Stomach (tissue), 19 donors: ENCODE measurements at places on chromosomes 1 and 21. TPM values are rescaled to one million over a fixed set of nuclear protein-coding genes. Genes with fewer than 3 reads are reported as not detected.

KCNJ6 gene
- total RNA-seq = 0.55 TPM

GRCh38 chr1:205141236-205142101 lies 19.7 kb upstream of the RBBP5 start:
- H3K4me1 ChIP-seq = peaks cover 19% of the 10 kb centered on the region
- no peaks in the 10 kb centered on the region for H3K27me3 ChIP-seq
- H3K36me3 ChIP-seq = peaks cover 8% of the 10 kb centered on the region
- DNase-seq = peak; percentile 93

DNA sequence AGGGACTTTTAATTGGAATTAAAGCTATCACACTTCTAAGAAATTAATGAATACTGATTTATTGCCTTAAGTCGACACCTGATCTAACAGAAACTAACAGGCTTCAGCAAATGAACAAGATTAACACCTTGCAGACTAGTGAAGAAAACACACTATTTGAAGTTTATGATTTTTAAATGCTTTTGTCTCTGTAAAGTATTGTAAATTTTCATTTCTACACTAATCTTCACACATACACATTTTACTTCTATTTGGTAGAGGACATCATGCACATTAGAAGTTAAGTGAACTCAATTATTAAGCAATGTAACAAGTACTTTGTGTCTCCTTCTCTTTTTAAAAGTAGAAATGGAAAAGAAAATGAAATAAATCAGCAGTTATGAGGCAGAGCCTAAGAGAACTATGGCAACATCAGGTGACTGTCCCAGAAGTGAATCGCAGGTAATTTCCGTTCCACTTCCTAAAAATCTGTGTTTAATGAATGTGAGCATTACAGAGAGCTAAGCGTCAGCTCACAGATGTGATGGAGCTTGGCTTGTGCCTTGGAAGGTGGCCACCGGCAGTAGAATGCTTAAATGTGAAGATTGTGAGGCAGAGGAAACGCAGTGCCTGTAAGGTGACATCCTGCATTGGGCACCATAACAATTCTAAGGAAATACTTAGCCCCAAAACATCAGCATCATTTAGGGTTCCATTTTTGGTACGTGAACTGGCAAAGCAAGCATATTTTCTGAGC lies 1.2 kb downstream of the PRMT2 start:
- peaks cover 28% of the 10 kb centered on the region for H3K4me1 ChIP-seq
- H3K27ac ChIP-seq = peak overlapping the region; percentile 98
- peak; percentile 21 for DNase-seq
- H3K36me3 ChIP-seq = peaks cover 10% of the 10 kb centered on the region
- H3K4me3 ChIP-seq = peak overlapping the region; percentile 79
- no peaks in the 10 kb centered on the region for H3K27me3 ChIP-seq

S100A1 gene
- total RNA-seq = not detected

DNA sequence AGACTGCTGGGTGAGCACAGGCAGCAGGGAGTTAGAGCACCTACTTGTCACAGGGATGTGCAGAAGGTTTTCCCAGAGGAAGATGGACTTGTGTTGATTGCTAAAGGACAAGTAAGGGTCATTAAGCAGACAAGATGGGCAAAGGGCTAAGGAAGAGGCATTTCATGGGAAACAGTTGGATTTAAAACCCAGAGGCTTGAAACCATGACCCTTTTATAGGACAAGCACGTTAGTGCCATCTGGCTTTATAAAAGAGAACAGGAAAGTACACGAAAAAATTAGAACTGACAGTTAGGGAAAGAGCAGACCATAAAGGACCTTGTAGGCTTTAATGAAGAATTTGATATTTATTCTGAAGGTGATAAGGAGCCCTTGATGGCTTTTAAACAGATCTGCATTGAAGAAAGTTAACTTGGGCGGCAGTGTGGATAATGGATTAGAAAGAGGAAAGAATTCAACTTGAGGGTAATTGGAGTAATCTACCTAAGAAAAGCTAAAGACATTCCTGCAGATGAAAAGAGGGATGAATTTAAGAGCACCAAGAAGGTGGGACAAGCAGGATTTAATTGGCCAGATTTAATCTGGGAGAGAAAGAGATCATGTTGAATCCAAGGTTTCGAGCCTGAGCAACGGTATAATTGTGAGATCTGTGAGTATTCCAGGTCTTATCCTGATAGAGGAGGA lies 68.6 kb downstream of the ZC3H11B start:
- no peak for DNase-seq
- H3K27me3 ChIP-seq = no peaks in the 10 kb centered on the region
- H3K36me3 ChIP-seq = no peaks in the 10 kb centered on the region
- no peaks in the 10 kb centered on the region for H3K4me1 ChIP-seq
- no peak overlapping the region for H3K4me3 ChIP-seq

GRCh38 chr1:157540852-157541251 lies 11.5 kb downstream of the FCRL5 start:
- no peak overlapping the region for H3K4me3 ChIP-seq
- H3K36me3 ChIP-seq = no peaks in the 10 kb centered on the region
- no peak for DNase-seq
- H3K27me3 ChIP-seq = no peaks in the 10 kb centered on the region

DNA sequence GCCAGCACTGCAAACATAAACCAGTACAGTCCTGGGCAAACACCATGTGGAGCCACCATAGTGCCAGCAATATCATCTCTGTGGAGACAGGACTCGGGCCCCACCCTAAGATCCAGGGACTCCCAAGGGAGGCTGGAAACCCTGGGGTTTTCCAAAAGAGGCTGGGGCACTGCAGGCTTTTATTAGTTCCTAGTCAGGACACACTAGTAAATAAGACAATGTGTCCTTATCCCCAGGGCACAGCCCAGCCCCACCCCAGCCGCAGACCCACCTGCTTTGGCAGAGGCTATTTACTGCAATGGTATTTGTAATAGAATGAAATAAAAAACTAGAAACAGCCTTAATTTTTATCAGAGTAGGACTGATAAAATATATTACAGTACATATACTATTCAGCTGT lies 486 bp upstream of the GJB3 start:
- H3K27ac ChIP-seq = no peak overlapping the region
- no peak for DNase-seq
- peaks cover 69% of the 10 kb centered on the region for H3K27me3 ChIP-seq
- H3K4me3 ChIP-seq = no peak overlapping the region

PAX7 gene
- total RNA-seq = not detected

RPRD2 gene
- 8.1 TPM for total RNA-seq

DNA sequence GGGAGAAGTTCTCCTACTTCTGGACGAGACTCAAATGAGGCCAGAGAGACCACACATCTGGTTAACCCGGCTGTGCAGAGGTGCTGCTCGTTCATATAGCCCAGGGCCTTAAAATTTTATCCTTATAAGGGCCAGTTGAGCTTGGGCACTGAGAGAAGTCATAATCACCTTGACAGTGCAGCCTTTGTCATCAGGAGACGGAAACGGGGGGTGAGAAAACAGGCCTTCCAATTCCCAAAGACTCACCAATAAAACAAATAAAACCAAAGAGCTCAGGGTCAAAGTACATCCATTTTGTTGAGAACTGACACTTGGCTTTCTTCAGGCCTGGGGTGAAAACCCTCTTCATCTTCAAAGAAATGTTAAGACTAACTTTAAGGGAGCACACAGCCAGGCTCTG lies 167.1 kb downstream of the TGFBR3 start:
- no peaks in the 10 kb centered on the region for H3K36me3 ChIP-seq
- H3K4me3 ChIP-seq = no peak overlapping the region
- no peak for DNase-seq
- H3K27me3 ChIP-seq = no peaks in the 10 kb centered on the region
- H3K4me1 ChIP-seq = peaks cover 6% of the 10 kb centered on the region

- H3K27ac ChIP-seq = peak overlapping the region; percentile 10
- no peak for DNase-seq
- H3K27me3 ChIP-seq = no peaks in the 10 kb centered on the region
Observed at GRCh38 chr1:180131510-180131909, 23.2 kb upstream of the QSOX1 start.

EYA3 gene
- 14.5 TPM for total RNA-seq

LMX1A gene
- total RNA-seq = not detected

E2F2 gene
- 1.8 TPM for total RNA-seq

ELK4 gene
- 8.0 TPM for total RNA-seq

- H3K36me3 ChIP-seq = no peaks in the 10 kb centered on the region
- H3K27ac ChIP-seq = no peak overlapping the region
- no peak for DNase-seq
- H3K4me1 ChIP-seq = no peaks in the 10 kb centered on the region
- H3K27me3 ChIP-seq = no peaks in the 10 kb centered on the region
- H3K4me3 ChIP-seq = no peak overlapping the region
Observed at GRCh38 chr1:89927478-89927877, 67.4 kb upstream of the ZNF326 start.

DNA sequence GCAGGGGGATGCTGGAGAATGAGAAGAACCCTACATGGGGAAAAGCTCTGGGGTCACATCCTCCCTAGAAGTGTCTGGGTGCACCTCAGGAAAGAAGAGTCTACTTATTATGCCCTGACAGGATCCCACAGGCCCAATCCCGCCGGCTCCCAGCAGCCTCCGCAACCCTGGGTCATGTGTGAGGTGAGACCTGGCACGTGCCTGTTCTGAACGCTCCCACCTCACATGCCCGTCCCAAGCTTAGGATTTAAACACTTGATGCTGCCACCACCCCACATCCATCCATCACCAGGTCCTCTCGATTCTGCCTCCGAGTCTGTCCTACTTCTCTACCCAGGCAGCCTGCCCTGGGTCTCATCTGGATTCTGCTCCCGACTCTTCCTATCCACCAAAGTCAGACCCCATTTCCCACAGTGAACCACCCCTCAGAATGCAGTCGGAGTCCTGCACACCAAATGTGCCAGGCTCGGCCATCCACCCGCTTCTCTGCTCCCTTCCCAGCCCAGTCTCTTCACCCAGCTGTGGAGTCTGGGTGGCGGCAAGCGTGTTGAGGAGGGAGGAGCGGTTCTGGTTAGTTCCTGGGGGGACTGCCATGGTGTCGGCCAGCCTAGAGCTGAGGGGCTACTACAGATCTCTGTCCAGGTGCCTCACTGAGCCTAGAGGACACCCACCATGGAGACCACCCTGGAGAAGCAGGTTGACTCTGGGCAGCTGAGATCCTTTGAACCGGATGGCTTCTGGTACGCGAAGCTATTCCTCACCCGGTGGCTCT lies 23.9 kb downstream of the SLC2A1 start:
- H3K4me3 ChIP-seq = no peak overlapping the region
- peaks cover 27% of the 10 kb centered on the region for H3K36me3 ChIP-seq
- peaks cover 78% of the 10 kb centered on the region for H3K4me1 ChIP-seq
- no peaks in the 10 kb centered on the region for H3K27me3 ChIP-seq
- peak overlapping the region; percentile 24 for H3K27ac ChIP-seq

DNA sequence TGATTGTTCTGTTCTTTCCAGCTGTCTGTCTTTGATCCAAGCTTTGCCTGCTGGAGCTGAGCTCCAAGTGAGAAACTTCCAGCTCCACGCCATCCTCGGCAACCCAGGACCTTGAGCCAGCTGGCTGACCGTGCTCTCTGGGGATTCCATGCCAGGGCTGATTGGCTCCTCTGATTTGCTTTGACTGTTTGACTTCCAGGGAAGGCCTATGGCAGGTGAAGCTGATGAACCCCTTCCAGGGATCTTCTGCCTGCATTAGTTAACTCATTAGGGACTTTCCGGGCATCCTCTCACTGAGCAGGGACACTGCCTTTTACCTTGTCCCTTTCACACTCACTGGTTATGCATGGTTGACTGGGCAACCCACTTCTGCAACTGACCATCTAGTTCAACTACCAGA lies 406.1 kb downstream of the RPS6KC1 start:
- no peak overlapping the region for H3K4me3 ChIP-seq
- no peaks in the 10 kb centered on the region for H3K27me3 ChIP-seq
- no peak for DNase-seq
- no peak overlapping the region for H3K27ac ChIP-seq

DNA sequence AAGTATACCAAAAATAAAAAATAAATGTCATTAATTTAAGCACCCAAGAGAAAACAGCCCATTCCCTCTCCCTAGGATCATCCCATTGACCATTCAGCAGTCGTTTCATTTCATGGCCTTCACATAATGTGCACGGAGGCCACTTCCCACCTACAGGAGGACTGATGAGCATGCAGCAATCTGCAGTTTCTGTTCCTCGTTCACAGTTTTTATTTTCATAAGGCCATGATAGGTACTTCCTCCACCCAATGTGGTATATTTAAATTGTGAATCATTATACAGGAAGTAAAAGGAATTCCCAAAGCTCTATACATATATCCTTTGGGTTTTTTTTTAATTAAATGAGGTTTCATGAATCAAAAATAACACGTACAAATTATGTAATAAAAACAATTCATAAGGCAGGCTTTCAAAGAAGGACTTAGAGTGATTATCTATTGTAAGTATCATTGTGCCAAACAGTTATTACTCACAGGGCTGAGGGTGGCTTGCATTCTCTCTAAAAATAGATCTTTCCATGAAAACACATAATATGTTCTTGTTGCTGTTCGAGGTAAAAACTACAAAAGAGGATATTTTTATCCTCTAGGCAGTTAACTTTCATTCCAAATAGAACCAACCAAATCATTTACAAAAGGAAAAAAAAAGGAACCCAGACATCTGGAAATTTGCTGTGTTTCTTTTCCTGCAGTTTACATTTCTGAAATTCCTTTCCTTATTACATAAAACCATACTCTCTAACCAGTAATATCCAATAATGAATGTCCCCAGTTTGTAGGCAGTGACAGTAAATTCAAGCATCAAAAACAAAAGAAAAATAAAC lies 27.5 kb upstream of the SLC44A3 start:
- H3K27ac ChIP-seq = peak overlapping the region; percentile 64
- H3K4me3 ChIP-seq = no peak overlapping the region
- H3K36me3 ChIP-seq = no peaks in the 10 kb centered on the region
- H3K4me1 ChIP-seq = no peaks in the 10 kb centered on the region
- H3K27me3 ChIP-seq = no peaks in the 10 kb centered on the region

KPRP gene
- not detected for total RNA-seq

GRCh38 chr1:13666317-13666716 lies 33.7 kb upstream of the PRDM2 start:
- no peak for DNase-seq
- H3K27me3 ChIP-seq = no peaks in the 10 kb centered on the region
- H3K4me1 ChIP-seq = no peaks in the 10 kb centered on the region
- H3K4me3 ChIP-seq = no peak overlapping the region

DNA sequence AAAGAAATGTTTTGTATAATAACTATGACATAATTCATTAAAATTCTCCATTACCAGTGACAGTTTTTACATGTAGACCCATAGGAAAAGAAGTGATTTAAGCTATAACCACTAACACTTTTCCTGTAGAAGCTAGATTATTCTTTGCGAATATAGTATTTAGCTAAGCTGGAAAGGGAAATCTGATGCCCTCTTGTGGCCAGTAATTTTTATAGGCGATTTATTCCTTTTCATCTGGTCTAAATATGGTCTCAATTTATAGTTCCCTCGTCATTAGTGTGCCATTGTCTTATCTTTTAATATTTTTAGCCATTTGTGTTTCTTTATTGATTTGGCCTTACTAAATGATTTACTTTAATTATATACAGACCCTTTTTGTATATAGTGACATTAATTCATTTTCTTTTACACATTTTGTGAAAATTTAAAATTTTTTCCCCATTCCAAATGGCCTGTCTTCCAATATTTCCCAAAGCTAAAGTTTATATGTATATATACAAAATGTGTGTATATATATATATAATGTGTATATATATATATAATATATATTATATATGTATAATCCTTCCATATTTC lies 26.7 kb downstream of the BTG3 start:
- H3K27me3 ChIP-seq = no peaks in the 10 kb centered on the region
- no peaks in the 10 kb centered on the region for H3K36me3 ChIP-seq
- no peak overlapping the region for H3K4me3 ChIP-seq
- DNase-seq = peak; percentile 80
- H3K4me1 ChIP-seq = no peaks in the 10 kb centered on the region
- H3K27ac ChIP-seq = no peak overlapping the region
